Activated CD4-positive, alpha-beta T cell treated with anti-CD3 and anti-CD28 coated beads, Interleukin-2, amount 50 U/mL, for 1 hour (primary cell): ENCODE measurements at places on chromosomes 6 and 20.

- no peak for DNase-seq
These were observed 444.1 kb upstream of the SOX4 start for GRCh38 chr6:21149470-21149869.

GRCh38 chr6:126701676-126702560, 362.0 kb downstream of the CENPW start:
- DNase-seq: no peak

- no peak for DNase-seq
These were observed 48.5 kb upstream of the MOCS1 start for GRCh38 chr6:39982720-39983119.

DNA sequence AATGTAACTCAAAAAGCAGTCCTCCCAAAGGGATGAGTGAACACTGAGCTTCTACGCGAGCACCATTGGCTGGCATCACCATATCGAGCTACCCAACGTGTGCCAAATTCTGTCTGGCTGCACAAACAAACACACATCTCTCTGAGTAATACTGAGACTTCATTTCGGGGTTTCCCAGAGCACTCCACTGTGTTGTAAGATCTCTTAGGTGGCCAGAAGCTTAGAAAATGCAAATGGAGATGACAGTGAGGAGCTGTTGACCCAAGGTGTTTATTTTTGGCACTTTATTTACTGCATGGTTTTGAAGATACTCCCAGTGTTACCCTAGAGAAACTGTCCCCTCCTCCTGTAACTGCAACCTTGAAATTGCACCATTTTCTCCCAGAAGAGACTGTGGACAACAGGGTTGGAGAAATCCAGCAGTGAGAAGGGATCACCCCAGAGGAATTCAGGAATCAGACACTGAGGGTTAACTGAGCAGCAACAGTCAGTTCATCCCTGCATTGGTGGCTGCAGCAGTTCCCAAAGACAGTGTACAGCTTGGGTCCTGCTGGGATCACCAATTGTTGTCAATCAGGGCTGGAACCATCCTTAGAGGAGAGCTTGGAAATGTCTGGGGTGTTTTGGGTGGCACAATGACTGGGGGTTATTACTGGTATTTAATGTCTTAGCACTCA, 1.0 kb upstream of the RIPOR2 start:
- DNase-seq: peak; percentile 57

- no peak for DNase-seq
These were observed 29.0 kb upstream of the SCUBE3 start for GRCh38 chr6:35184580-35185301.

GRCh38 chr6:157063176-157063905, 260.0 kb downstream of the TMEM242 start:
- DNase-seq: no peak
